ENCODE measurements at places on chromosomes 6 and 20.
A peak's percentile ranks its signal among the peaks of the same experiment; 100 is the strongest.

DNA sequence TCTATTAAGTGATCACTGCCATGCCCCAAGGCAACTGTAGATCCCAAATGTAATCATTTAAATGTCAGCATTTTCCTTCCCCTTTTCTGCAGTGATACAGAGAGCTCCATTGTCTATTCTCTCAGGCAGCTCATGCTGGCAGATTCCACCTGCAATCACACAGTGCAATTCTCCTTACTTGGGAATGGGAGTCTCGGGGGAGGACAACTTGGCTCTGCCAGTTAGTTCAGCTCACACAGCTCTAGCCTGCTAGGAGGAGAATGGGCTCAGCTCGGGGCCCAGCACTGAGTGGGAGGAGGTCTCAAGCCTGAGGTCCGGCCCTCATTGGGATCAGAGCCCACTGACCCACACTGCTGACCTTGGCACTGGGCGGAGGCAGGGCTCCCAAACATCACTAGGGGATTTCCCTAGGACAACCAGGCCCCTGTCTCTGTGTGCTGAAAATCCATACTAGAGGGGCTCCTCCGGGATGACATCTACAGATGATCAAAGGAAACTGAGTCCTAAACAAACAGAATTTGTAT is 109.2 kb upstream of the ASF1A start:
- no peak for DNase-seq

- no peak for DNase-seq
These were observed 204.6 kb downstream of the MEI4 start for GRCh38 chr6:77857421-77857820.

DNA sequence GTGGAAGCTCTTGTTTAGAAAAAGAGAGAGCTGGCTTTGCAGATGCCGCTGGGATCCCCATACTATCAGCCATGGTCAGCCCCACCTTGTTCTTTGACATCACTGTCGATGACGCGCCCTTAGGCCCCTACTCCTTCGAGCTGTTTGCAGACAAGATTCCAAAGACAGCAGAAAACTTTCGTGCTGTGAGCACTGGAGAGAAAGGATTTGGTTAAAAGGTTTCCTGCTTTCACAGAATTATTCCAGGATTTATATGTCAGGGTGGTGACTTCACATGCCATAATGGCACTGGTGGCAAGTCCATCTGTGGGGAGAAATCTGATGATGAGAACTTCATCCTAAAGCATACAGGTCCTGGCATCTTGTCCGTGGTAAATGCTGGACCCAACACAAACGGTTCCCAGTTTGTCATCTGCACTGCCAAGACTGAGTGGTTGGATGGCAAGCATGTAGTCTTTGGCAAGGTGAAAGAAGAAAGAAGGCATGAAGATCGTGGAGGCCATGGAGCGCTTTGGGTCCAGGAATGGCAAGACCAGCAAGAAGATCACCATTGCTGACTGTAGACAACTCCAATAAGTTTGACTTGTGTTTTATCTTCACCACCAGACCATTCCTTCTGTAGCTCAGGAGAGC is 2.4 kb upstream of the BLCAP start:
- DNase-seq = no peak

DNA sequence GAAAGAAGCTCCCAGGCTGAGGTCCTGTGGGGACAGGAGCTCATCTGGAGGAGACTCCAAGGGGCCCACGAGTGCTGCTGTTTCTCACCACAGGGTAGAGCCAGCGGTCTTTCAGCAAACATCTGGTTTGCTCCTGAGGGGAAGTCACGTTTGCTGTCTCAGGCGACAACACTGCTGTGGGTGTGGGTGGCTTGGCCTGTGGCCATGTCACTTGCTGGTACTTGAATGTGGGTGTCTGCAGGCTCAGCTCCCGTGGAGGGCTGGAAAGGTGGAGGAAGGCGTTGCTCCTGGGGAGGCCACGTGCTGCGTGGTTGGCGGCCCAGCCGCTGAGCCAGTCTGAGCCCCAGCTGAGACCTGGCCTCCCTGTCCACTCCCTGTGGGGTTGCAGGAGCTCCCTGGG is 52.8 kb upstream of the MPC1 start:
- no peak for DNase-seq

DNA sequence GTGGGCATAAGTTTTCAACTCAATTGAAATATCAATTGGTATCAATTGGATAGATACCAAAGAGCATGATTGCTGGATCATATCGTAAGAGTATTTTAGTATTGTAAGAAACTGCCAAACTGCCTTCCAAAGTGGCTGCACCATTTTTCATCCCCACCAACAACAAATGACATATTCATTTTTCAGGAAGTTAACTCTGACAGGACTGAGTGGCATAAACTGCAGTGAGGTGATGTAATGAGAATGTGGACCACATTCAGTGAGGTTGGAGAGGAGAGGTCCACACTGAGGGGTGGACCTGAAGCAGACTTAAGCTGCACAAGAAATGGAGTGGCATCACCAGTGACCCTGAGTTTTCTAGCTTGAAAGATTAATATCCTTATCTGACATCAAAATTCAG is 11.6 kb upstream of the CALHM6 start:
- no peak for DNase-seq

DNA sequence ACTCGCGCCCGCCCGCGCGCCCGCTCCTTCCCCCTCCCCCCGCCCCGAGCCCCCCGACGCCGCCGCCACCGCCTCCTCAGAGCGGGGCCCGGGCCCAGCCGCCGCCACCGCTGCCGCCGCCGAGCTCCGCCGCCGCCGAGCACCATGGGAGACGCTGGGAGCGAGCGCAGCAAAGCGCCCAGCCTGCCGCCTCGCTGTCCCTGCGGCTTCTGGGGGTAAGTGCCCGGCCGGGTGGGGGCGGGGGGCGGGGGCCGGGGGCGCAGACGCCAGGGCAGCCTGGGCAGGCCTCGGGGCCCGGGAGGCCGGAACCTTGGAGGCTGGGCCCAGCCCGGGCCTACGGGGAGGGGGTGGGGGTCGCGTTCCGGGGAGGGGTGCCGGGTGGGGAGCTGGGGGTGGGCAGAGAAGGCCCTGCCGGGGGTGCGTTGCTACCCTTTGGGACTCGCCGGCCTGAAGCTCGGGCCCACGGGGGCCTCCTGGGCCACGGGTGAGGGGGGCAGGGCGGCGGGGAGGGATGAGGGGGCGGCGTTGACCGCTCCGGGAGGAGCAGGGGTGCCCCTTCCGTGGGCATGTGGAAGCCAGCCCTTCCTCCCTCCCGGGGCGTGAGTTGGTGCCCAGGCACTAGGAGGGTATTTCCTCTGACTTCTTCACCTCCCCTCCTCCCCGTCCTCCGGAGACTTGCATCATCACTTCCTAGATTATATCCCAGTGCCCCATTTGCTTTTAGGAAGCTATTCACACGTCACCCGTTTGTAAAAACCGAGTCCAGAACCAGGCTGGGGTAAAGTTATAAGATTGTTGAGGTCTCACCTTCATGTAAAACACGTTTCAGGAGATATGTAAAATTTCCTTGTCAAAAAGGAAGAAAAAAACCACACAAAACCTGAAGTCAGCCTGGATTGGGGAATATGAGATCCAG is 533 bp downstream of the ZFAND3 start:
- DNase-seq = peak; percentile 11

DNA sequence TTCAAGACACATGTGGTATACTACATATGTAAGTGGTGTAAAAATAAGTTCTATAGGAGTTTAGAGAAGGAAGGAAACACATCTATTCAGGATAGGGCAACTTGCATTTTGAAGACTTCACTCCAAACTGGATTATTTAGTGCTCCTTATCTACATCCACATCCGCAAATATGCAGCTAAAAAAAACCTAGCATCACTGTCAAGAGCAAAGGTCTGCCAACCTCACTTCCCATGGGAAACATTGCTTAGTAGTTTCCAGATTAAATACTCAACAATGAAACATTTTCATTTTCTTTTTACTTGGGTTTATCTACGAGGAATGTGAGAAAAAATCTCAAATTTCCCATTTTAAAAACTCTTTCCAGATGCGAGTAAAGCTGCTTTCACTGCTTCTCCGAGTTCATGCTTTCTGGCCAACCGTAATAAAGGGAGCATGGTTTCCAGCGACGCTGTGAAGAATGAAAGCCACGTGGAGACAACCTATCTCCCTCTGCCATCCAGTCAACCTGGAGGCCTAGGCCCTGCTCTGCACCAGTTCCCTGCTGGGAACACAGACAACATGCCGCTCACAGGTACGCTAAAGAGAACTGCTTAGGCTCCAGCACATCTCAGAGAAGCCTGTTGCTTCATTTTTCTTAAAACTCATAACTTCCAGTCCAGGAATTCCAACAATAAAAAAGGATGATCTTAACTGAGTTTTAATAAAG is 48.2 kb downstream of the RFX6 start:
- DNase-seq = no peak

DNA sequence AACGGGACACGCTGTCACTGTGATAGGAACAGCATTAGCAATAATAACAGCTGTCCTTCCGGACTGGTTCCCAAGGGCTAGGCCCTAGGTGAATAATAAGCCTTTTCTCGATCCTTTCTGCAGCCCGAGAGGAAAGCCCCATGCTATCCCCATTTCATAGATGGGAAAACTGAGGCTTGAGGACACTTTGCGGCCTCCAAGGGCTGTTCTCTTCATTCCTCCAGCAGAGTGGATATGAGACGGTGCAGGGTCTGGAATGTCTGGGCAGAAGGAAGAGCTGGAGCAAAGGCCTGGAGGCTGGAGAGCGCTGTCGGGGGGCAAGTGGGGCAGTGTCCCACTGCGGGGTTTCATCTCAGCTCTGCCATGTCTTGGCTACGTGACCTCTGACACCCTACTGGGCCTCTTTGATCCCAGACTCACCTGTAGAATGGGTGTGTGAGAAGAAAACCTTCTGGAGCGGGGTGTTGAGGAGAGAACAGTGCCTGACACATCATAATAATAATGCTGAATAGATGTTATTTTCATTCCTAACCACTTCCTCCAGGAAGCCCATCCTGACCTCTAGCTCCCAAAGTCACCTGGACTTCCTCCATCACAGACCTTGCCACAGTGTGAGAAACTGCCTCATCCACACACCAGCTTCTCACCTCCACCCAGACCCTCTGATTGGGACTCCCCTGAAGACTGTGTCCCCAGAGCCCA is 74.8 kb downstream of the CEBPB start:
- no peak for DNase-seq

DNA sequence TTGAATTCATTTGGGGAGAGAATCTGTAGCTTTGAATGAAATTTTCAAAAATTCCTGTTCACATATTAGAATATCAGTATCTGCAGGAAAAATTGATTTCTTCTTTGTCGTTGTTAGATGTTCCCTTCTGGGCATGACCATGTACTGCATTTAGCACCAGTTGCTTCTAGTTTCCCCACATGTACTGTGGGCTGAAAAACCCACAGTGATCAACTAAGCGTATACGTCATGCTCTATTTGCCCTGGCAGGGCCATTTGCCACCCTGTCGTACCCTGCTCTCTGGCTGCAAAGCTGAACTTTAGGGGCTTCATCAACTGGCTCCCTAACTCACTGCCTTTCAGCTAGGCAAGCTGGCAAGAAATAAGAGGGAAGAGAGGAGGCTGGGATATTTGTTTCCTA is 340.7 kb upstream of the TSHZ2 start:
- no peak for DNase-seq

DNA sequence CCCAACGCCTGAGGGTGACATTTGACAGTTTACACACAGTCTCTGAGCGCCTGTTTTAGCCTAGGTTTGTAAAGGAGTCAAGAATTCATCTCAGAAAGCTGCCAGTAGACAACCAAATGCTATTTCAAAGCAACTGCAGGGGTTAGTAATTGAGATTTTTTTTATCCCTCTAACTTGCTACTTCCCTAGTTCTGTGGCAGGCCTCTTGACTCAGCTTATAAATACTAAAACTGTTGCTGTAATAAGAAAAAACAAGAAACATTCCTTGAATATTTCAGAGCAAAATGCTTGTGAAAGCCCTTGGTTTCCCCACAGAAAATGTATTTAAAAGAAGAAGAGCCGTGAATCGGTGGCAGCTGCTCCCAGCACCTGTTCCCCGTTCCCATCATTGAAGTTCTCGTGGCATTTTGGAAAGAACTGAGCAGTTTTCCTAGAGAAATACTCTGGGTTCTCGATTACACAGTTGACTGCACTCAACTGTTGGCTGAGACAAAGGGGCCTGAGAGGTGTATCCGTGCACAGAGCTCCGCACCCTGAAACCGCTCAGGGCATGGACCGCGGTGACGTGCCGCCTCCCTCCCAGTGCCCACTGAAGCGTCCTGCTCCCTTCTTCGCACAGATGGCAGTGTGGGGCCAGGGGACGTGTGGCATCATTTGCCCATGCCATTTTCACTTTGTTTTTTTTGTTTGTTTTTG is 20.9 kb downstream of the DLL1 start:
- no peak for DNase-seq

Data from stimulated activated CD8-positive, alpha-beta memory T cell treated with anti-CD3 and anti-CD28 coated beads, Interleukin-7, amount 100 ng/mL, for 24 hours (primary cell).